Activated CD8-positive, alpha-beta memory T cell treated with anti-CD3 and anti-CD28 coated beads for 48 hours (primary cell): ENCODE measurements at places on chromosomes 5 and 9.

DNA sequence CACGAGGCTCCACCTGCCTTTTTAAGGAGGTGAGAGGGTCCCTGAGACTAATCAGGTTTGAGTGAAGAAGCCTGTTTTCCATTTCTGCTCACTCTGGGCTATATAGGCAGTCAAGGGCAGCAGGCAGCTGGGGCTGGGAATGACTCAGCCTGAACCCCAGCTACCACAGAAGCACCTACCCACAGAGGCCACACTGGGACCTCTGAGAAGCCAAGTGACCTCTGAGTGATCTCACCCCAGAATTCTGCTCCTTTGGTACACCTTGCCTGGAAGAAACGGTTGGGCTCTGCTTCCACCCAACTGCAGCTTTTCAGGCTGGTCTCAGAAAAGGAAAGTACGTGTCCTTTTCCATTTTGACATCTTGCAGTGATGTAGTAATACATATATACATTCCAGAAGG lies 6.8 kb downstream of the FAM219A start:
- DNase-seq = no peak

DNA sequence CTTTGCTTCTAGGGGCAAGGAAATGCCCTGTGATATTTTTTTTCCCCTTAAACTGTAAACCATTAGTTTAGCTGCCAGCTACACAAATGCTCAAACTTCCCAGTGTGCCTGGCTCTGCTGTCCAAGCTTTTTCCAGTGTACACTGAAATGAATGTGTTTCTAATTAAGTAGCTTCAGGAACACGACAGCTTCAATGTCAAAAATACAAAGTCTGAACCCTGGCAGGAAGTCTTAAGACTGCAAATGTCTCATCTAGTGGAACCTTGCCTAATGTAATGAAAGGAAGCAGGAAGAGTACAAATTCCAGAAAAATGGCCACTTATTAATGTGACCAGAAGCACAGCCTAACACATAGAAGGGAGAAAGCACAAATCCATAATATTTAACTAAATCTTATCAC lies 255.2 kb downstream of the CRB2 start:
- no peak for DNase-seq

GRCh38 chr9:136623842-136624183 lies 38.9 kb upstream of the EGFL7 start:
- no peak for DNase-seq

DNA sequence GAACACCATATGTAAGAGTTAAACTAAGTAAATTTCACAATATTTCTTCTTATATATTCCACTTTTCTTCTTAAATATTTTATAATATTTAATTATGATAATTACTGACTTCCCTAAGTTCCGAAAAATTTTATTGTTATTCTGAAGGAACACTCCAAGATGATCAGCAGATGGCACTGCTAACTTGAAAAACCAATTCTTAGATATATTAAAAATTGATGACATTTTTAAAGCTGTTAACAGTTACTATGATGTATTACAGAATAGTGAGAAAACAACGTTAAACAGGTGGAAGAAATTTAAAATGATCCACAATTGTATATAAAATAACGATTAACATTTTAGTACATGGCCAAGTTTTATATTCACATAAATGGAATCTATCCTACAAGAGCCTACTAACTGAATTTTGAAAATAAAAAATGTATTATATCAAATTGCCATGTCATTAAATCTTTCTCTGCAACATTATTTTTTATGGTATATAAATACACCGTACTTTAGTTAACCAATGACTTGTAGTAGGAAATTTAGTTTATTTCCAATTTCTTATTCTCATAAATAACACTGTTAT lies 30.1 kb upstream of the MUSK start:
- no peak for DNase-seq

GRCh38 chr5:16461026-16461425 lies 4.6 kb downstream of the ZNF622 start:
- no peak for DNase-seq

DNA sequence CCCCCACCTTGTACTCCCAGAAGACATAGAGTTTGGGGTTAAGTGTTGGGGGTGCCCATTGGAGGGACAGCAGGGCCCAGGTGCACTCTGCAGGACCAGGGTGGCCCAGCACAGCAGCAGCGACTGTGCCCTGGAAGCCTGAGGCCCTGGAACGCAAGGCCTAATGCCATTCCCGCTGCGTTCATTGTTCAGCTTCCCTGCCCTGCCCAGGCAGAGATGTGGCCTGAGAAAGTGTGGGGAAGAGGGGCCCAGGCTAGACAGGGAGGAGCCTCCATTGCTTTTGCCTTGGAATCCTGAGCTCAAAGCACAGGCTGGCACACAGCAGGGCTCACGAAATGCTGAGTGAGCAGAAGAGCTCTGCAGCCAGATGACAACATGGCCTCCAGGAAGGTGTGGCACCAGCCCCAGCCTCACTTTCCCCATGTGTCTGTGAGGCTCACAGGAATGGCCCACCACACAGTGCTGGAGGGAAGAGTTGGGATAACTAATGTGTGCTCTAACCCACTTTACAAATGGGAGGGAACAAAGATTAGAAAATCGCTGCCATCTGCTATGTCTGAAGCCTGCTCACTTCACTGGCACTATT lies 19.4 kb downstream of the S1PR3 start:
- DNase-seq = no peak

DNA sequence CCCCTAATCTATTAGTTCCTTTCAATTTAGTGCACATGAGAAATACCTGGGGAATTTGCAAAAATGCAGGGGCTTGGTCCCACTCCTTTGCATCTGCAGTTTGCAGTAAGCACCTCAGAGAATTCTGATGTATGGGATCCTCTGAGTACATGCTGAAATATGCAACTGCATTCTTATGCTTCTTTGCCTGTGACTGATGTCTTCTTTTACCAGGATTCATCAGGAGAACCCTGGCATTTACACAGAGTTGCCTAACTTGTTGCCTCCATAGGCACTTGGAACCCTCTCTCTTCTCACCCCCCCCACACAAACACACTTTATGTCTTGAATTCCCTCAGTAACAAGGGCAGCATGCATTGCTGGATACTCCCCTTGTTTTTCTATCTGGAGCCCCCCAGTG lies 173.1 kb downstream of the KDM4C start:
- DNase-seq = no peak

DNA sequence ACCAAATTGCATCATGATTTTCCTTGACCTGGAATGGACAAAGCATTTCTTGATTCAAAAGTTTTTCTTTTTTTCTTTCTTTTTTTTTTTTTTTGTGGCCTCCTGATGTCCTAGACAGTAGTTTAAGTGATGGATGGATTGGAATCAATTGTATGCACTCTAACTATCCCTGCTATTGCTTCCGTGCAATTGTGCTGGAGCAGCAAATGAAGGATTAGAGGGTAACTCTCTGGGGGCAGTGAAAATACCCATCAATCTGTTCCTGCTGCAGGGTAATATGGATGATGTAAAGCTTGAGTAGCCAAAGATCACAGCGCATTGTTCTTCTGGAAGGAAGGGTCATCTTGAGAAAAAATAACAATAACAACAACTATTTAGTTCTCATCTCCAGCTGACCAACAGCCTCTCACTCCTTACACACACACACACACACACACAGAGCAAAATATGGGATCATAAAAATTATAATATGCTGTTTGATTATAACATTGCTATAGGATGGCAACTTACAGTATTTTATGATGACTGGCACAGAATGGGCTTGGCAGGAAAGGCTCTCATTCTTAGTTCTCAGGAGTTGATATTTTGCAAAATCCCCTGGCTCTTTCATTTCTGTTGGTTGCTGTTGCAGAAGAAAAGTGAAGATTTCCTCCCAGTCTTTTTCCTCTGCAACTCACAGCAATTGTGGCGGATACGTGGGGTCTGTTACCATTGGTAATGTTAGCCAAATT lies 160.9 kb upstream of the DMAC1 start:
- DNase-seq = no peak

GRCh38 chr9:130461218-130461630 lies 16.5 kb downstream of the ASS1 start:
- peak; percentile 72 for DNase-seq
